Right lobe of liver (tissue), 6 donors: ENCODE measurements at places on chromosomes 3 and 15. TPM values are rescaled to one million over a fixed set of nuclear protein-coding genes. Genes with fewer than 3 reads are reported as not detected.

DNA sequence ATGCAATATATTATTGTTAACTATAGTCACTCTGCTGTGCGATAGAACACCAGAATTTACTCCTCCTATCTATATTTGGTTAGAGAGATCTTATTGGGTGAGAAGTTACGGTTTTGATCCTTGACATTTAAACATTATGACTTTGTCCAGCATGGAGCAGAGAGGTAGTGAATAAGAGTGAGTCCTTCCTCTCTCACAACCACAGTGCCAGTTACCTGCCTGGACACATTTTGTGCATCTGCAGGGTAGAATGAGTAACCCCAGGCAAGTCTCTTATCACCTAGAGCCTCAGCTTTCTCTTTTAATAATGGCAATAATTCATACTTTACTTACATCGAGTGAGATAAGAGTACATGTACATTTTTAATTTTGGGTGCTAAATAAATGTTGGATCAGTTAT lies 24.1 kb downstream of the KAT2B start:
- H3K27ac ChIP-seq, result no peak overlapping the region
- no peaks in the 10 kb centered on the region for H3K36me3 ChIP-seq
- DNase-seq, result no peak

DNA sequence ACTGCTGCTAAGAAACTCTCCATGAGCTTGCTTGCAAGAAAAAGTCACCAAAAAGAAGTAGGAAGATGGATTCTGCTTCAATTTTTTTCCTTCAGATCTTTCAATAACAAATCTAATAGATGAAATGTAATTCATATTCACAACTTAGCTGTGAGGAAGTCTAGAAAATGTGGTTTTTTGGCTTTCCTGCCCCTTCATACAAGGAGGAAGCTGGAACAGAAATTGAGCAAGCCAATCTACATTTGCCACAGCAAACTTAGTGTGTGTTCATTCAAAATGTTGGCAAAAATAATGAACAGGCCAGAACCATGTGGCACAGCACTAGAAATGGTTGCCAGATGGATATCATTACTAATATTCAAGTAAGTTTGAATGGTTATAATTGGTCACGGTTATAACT lies 93.2 kb upstream of the NEDD4 start:
- no peak overlapping the region for H3K27ac ChIP-seq
- H3K4me3 ChIP-seq, result no peak overlapping the region
- H3K4me1 ChIP-seq, result no peaks in the 10 kb centered on the region
- H3K36me3 ChIP-seq, result no peaks in the 10 kb centered on the region
- DNase-seq, result no peak

DNA sequence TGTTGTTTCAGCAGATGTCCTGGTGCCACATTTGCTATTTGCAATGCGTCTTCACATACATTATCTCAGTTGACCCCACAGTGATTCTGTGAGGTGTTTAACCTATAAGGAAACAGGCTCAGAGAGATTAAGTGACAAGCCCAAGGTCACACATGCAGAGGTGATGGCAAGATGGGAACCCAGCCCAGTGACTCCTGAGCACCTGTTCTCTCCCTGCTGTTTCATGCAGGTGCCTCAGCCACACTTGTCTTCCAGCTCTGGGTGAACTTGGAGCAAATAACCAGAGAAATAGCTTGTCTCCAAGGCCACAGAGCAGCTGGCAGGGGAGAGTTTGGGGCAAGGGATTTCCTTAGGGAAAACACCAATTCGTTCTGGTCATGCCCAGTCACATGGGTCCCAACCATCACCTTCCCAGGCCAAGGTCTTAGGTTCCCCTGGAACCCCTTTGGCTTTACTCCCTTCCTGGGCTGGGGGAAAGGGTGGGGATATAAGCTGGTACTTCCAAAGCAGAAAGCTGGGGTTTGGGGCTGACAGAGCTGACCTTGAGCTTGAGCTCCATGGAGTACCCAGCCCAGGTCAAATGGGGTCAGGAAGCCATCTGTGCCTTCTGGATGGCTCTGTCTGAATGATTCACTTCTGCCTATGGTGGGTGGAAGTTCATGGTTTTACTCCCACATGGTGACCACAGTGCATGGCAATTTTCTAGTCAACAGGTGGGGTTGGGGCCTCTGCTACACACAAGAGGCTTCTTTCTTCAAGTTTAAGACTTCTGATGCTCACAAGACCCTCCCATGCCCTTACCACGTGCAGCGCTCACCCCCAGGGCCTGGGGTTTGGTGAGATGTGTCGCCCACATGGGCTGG lies 22.4 kb downstream of the LIPC start:
- H3K36me3 ChIP-seq, result no peaks in the 10 kb centered on the region
- H3K27ac ChIP-seq, result no peak overlapping the region
- H3K27me3 ChIP-seq, result no peaks in the 10 kb centered on the region
- H3K4me3 ChIP-seq, result no peak overlapping the region

The GP5 gene
- total RNA-seq, result not detected

The CPNE9 gene
- not detected for total RNA-seq

- no peak overlapping the region for H3K4me3 ChIP-seq
- H3K27me3 ChIP-seq, result no peaks in the 10 kb centered on the region
- no peaks in the 10 kb centered on the region for H3K36me3 ChIP-seq
- H3K27ac ChIP-seq, result no peak overlapping the region
- H3K4me1 ChIP-seq, result no peaks in the 10 kb centered on the region
- no peak for DNase-seq
Measured at GRCh38 chr3:102069211-102069662, 219.9 kb downstream of the NFKBIZ start.

The PPIB gene
- total RNA-seq, result 485 TPM

- H3K27ac ChIP-seq, result no peak overlapping the region
- H3K36me3 ChIP-seq, result no peaks in the 10 kb centered on the region
- no peak overlapping the region for H3K4me3 ChIP-seq
- H3K27me3 ChIP-seq, result no peaks in the 10 kb centered on the region
- no peak for DNase-seq
Measured at GRCh38 chr3:46749129-46749528, 31.5 kb upstream of the PRSS50 start.

- no peaks in the 10 kb centered on the region for H3K4me1 ChIP-seq
- H3K36me3 ChIP-seq, result no peaks in the 10 kb centered on the region
- DNase-seq, result no peak
- H3K27me3 ChIP-seq, result no peaks in the 10 kb centered on the region
- H3K27ac ChIP-seq, result no peak overlapping the region
- no peak overlapping the region for H3K4me3 ChIP-seq
Measured at GRCh38 chr3:189307963-189308362, 136.2 kb downstream of the TPRG1 start.

GRCh38 chr15:67192185-67192820 lies 62.2 kb downstream of the AAGAB start:
- DNase-seq, result no peak
- no peaks in the 10 kb centered on the region for H3K4me1 ChIP-seq
- peaks cover 16% of the 10 kb centered on the region for H3K36me3 ChIP-seq
- no peaks in the 10 kb centered on the region for H3K27me3 ChIP-seq
- H3K27ac ChIP-seq, result no peak overlapping the region

DNA sequence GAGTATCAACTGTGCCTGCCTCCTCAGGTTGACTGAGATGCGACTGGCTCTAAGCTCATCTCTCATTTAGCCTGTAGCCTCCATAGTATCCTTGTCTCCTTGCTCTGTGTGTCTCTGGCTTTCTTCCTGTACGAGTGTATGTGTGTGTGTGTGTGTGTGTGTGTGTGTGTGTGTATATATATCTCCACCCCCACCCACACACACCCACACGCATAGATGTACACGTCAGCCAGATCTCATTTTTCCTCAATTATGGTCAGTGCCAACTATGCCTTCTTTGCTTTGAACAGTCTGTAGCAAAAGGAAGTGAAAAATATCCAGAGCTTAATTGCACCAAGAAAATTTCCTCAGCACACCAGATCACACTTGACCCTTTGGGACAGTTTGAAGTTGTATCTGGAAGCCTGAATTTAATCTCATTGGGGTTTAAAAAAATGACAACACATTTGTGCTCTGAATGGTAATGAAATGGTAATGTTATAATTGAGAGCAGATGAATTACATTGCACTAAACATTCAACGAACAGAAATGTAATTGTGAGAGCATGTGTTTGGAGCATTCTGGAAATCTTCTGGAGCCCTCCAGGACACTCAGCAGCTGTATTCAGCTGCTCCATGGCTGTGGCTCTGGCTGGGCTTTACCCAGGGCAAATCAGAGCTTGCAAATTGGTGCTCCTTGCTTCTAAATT lies 63.6 kb downstream of the RYR3 start:
- H3K4me1 ChIP-seq, result no peaks in the 10 kb centered on the region
- no peak overlapping the region for H3K27ac ChIP-seq
- H3K27me3 ChIP-seq, result no peaks in the 10 kb centered on the region
- no peak for DNase-seq
- no peaks in the 10 kb centered on the region for H3K36me3 ChIP-seq
- H3K4me3 ChIP-seq, result no peak overlapping the region

- no peak for DNase-seq
- H3K4me3 ChIP-seq, result no peak overlapping the region
- no peaks in the 10 kb centered on the region for H3K36me3 ChIP-seq
- no peak overlapping the region for H3K27ac ChIP-seq
- no peaks in the 10 kb centered on the region for H3K27me3 ChIP-seq
Measured at GRCh38 chr3:172717493-172718088, 6.7 kb upstream of the NCEH1 start.

- no peaks in the 10 kb centered on the region for H3K36me3 ChIP-seq
- no peak overlapping the region for H3K4me3 ChIP-seq
- no peaks in the 10 kb centered on the region for H3K27me3 ChIP-seq
- DNase-seq, result no peak
- no peak overlapping the region for H3K27ac ChIP-seq
Measured at GRCh38 chr15:78415284-78415683, 22.7 kb upstream of the IREB2 start.

- H3K27ac ChIP-seq, result no peak overlapping the region
- H3K4me3 ChIP-seq, result no peak overlapping the region
- no peaks in the 10 kb centered on the region for H3K36me3 ChIP-seq
- no peak for DNase-seq
Measured at GRCh38 chr15:89143503-89144162, 55.4 kb downstream of the ABHD2 start.

The GPR149 gene
- not detected for total RNA-seq

- no peak for DNase-seq
- no peaks in the 10 kb centered on the region for H3K4me1 ChIP-seq
- no peak overlapping the region for H3K4me3 ChIP-seq
Measured at GRCh38 chr3:54577313-54577712, 350.5 kb downstream of the LRTM1 start.

The NT5DC2 gene
- 3.2 TPM for total RNA-seq

GRCh38 chr3:128076483-128077201 lies 24.4 kb downstream of the SEC61A1 start:
- no peaks in the 10 kb centered on the region for H3K36me3 ChIP-seq
- H3K27ac ChIP-seq, result no peak overlapping the region
- H3K27me3 ChIP-seq, result no peaks in the 10 kb centered on the region
- DNase-seq, result no peak
- H3K4me1 ChIP-seq, result peaks cover under 1% of the 10 kb centered on the region

The TXNRD3 gene
- total RNA-seq, result 7.9 TPM

DNA sequence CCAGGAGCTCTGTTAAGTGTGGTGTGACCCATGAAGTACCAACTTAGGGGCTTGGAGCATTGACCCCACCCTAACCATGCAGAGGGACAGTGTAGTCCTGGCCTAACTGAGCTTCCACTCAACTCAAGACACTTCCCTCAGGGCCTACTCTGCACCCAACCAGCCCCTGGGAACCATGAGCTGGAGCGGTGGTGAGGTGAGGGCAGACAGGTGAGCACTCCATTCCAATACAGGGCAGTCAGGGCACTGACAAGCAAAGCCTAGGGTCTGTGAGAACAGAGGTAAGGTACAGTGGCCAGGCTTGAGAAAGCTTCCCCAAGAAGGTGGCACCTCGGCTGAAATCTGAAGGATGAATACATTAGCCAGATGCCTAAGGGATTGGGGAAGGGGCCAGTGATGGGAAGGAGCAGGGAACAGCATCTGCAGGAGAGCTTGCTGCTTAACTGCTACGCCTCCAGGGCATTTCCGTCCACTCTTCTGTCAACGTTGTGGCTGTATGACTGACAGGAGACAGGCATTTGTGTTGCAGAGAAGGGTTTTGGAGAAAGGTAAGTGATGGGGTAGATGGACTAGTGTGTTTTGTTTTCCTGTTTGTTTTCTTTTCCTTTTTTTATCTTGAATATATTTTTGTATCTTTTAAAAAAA lies 243.5 kb upstream of the TRIM42 start:
- no peaks in the 10 kb centered on the region for H3K4me1 ChIP-seq
- H3K36me3 ChIP-seq, result no peaks in the 10 kb centered on the region
- DNase-seq, result no peak
- no peak overlapping the region for H3K4me3 ChIP-seq

GRCh38 chr15:73426323-73426994 lies 16.5 kb upstream of the REC114 start:
- H3K27me3 ChIP-seq, result no peaks in the 10 kb centered on the region
- no peak for DNase-seq
- H3K36me3 ChIP-seq, result no peaks in the 10 kb centered on the region
- H3K4me3 ChIP-seq, result no peak overlapping the region
- H3K4me1 ChIP-seq, result no peaks in the 10 kb centered on the region
- H3K27ac ChIP-seq, result no peak overlapping the region

DNA sequence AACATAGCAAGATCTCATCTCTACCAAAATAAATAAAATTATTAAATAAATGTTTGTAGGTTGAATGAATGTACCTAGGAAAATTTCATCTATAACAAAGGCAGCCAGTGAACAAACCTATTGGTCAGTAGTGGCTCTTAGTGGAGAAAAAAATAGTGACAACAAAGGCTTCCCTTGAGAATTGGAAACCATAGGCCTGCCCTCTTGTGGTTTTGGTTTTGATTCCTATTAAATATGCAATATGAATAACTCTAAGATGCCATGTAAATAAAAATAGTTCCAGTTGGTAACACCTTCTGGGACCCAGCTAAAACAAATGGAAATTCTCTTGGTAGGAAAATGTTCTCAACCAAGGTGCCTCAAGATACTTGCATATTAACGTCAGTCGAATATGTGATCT lies 145.7 kb upstream of the BFSP2 start:
- no peak for DNase-seq
- no peaks in the 10 kb centered on the region for H3K27me3 ChIP-seq
- no peak overlapping the region for H3K4me3 ChIP-seq
- no peaks in the 10 kb centered on the region for H3K4me1 ChIP-seq
- no peak overlapping the region for H3K27ac ChIP-seq

- H3K36me3 ChIP-seq, result no peaks in the 10 kb centered on the region
- H3K27me3 ChIP-seq, result no peaks in the 10 kb centered on the region
- no peak for DNase-seq
- no peak overlapping the region for H3K4me3 ChIP-seq
Measured at GRCh38 chr15:77722759-77723460, 90.2 kb upstream of the LINGO1 start.

DNA sequence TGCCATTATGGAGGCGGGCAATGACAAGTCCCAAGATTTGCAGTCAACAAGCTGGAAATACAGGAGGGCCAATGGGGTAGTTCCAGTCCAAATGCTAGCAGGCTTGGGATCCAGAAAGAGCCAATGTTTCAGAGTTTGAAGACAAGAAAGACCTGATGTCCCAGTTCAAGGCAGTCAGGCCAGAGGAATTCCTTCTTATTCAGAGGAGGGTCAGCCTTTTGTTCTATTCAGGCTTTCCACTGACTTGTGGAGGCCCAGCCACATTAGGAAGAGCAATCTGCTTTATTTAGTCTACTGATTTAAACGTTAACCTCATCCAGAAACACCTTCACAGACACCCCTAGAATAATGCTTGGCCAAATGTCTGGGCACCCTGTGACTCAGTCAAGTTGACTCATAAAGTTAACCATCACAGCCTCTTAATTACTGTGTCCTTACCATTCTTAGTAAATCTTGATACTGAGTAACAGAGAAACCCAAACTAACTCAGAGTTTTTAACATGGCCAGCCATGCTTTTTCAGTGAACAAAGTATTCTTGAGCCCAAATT lies 50.9 kb upstream of the NPHP3 start:
- no peak for DNase-seq
- no peaks in the 10 kb centered on the region for H3K36me3 ChIP-seq
- no peaks in the 10 kb centered on the region for H3K4me1 ChIP-seq
- H3K4me3 ChIP-seq, result no peak overlapping the region
- no peak overlapping the region for H3K27ac ChIP-seq
